Epithelial cell of prostate (primary cell): ENCODE measurements at places on chromosomes 13 and 19.

- no peak for DNase-seq
Measured at GRCh38 chr13:26219726-26220125, 2.4 kb downstream of the RNF6 start.

DNA sequence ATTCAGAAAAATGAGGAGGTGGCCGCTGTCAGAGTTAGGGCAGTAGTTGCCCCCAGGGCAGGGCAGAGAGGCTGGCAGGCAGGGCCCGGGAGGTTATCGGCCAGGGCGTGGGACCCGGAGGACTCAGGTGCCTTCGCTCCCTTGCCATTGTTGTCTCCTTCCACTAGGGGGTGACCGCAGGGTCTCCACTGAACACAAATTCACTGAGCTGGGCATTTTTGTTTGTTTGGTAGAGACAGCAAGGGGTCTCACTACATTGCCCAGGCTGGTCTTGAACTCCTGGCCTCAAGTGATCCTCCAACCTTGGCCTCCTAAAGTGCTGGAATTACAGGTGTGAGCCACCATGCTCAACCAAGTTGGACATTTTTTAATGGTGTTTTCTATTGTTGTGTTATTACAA lies 25.1 kb downstream of the CARS2 start:
- DNase-seq: no peak

GRCh38 chr19:1161716-1162115 lies 12.4 kb downstream of the SBNO2 start:
- DNase-seq: no peak

DNA sequence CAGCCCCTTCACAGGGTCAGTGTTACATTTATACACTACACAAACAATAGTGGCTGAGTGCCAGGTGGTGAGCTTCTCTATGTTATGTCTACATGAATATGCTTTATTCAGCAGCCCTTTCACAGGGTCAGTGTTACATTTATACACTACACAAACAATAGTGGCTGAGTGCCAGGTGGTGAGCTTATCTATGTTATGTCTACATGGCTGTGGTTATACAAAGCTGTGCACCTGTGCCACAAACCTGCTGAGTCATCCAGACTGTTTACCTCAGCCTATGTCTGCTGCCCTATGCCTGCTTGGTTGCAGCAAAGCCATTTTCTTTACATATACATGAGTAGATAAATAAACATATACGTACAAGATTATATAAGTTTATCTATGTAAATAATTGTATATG lies 76.5 kb downstream of the ZNF726 start:
- peak; percentile 92 for DNase-seq

GRCh38 chr13:25847145-25847544 lies 204.7 kb downstream of the SHISA2 start:
- DNase-seq: no peak

- no peak for DNase-seq
Measured at GRCh38 chr13:73850104-73850873, 283.9 kb downstream of the KLF12 start.

GRCh38 chr13:21256351-21256761 lies 79.9 kb downstream of the MRPL57 start:
- DNase-seq: no peak
